EL (cell line): ENCODE measurements at places on chromosomes 2 and 18.

GRCh38 chr2:182077448-182078142 lies 91.9 kb downstream of the PPP1R1C start:
- DNase-seq, result peak; percentile 83

DNA sequence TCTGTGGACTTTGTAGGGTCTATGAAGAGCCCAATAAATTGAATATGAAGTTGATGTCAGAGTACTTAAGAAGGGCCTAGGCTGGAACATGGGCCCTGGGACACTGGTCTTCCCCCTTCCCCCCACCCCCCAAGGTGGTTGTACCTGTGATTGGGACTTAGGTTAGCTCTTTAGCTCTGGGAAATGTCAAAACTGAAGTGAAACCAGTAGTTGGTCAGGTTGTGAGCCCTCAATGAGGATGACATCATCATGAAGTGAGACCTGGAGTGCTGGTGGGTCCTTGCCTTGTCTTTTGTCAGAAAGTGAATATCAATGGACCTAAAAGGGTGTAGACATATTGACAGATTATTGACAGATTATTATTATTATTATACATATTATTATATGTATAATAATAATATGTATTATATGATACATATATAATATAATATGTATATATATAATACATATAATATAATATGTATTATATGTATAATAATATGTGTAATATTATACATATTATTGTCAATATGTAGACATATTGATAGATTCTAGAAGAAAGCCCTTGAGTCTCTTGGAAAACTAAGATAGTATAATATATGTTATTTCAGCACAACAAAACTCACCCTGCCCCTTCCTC lies 5.4 kb downstream of the MARS2 start:
- no peak for DNase-seq

DNA sequence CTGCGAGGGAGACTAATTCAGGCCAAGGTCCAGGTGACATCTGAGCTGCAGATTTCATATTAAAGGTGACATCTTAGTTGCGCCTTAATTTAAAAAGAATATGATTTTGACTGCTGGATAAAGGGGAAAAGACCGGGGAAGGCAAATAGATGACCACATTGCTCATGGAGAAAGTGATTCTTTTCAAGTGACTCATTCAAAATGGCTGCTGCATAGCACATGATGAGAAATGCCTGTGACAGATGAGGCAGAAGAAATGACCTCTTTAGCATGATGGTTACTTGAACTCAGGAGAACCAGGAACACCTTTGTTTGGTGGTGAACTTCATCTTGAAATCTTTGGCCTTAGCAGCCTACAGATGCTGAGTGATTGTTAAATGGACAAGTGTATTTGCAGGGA lies 385.8 kb upstream of the TRIB2 start:
- DNase-seq, result peak; percentile 71

DNA sequence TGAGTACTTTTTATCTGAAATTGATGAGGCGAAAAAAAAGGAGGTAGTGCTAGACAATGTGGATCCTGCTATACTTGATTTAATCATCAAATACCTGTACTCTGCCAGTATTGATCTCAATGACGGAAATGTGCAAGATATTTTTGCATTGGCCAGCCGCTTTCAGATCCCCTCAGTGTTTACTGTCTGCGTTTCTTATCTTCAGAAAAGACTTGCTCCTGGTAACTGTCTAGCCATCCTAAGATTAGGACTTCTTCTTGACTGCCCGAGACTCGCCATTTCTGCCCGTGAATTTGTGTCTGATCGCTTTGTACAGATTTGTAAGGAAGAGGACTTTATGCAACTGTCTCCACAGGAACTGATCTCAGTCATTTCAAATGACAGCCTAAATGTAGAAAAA lies 453 bp downstream of the KLHL41 start:
- DNase-seq, result no peak

DNA sequence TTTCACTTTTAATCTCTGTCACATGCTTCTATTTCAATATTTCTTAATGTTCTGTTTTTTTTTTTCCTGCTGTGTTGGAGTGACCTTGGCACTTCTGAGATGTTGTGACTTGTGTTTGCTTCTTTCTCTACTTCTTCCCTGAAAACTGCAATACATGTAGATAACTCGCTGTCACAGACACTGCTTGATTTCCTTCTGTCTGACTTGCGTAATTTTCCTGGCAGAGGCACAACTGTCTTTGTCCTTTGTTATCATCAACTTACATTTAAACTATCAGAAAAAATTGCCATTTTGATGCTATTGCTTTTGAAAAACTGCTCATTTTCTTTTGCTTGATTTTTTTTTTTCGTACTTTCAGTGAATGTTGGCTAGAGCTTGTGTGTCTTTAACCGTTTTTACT lies 69.0 kb downstream of the BABAM2 start:
- DNase-seq, result peak; percentile 68

DNA sequence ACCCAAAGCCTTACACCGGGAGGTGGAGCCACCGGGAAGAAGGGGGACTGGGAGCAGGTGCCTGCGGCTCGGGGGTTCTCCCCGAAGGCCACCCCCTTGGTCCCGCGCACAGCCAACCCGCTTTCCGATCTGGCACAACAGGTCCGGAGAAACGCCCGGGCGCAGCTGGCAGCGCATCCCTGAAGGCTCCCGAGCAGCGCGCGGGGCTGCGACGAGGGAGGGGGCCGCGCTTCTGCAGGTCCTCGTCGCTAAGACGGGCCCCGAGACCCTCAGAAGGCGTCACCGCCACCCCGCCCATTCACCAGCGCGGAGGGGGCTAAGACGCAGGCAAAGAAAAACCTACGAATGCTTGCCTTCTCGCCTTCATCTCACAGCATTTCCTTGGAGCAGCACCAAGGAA lies 1.8 kb downstream of the CBLN2 start:
- no peak for DNase-seq

DNA sequence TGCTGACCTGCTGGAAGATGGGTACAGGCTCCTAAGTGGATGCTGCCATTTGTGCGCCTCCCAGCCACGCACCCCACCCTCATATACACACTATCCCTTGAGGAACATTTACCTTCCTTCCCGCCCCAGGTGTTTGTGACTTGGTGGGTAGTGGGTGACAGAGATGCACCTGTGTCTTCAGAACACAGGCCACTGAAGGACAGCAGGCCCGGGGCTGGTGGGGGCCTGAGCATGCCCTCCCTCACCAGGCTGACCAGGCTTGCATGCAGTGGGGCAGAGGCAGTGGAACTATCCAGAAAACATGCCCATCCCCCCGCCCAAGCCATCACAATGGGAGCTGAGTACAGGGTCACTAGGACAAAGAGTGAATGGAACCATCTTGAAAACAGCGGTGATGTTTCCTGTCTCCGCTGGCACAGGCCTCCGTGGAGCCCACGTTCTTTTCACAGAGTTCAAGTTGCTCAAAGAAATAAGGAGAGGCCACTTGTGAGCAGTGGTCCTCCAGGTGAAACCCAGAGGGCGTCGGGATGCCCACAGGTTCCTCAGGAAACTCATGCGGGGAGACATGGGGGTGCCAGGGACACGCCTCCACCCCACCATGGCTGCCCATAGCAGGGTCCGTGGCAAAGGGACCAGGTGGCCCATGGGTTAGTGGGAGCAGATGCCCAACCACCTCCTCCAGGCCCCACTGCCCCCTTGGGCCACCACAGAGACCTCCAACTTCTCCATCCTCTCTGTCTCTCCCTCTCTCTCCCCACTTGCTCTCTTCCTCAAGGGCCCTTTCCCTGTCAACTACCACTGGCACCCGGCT lies 90.9 kb downstream of the MALT1 start:
- no peak for DNase-seq

- DNase-seq, result no peak
These were observed 36.0 kb downstream of the GCA start for GRCh38 chr2:162379719-162380580.

DNA sequence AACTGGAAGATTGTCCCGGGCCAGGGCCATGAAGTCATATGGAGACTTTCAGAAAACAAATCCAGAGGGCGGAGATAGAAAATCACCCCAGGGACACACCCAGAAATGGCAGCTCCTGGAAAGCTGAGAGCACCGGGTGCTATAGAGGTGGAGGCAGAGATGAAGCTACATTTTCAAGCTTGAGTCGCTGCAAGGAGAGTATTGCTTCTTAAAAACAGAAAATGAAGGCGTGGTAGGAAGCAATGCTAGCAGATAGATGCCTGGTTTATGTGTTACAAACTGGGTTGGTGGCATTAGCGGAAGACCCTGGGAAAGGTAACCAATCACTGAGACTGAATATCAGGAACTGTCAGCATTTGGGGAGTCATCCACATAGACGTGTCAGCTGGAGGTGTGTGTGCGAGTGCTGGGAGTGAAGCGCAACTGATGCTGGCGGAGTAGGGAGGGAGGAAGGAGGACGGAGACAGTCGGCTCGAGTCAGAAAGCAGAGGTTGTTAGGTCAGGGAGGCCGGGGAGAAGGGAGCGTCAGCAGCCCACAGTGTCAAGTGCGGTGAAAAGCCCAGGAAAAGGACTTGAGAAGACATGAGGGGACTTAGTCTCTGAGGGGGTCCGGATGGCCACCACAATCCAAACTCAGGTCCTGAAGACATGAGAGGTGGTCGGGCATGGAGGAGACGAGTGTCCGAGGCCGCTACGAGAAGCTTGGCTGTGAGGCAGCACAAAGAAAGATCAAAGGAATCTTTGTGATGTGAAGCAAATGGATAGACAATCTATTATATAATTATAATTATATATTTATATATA lies 45.4 kb downstream of the C18orf63 start:
- no peak for DNase-seq

- DNase-seq, result peak; percentile 64
These were observed 516.9 kb upstream of the DSEL start for GRCh38 chr18:68033466-68033865.

- DNase-seq, result no peak
These were observed 96.1 kb upstream of the PIK3C3 start for GRCh38 chr18:41858761-41859555.

- DNase-seq, result no peak
These were observed 213.3 kb upstream of the CTAGE1 start for GRCh38 chr18:22630980-22631379.

DNA sequence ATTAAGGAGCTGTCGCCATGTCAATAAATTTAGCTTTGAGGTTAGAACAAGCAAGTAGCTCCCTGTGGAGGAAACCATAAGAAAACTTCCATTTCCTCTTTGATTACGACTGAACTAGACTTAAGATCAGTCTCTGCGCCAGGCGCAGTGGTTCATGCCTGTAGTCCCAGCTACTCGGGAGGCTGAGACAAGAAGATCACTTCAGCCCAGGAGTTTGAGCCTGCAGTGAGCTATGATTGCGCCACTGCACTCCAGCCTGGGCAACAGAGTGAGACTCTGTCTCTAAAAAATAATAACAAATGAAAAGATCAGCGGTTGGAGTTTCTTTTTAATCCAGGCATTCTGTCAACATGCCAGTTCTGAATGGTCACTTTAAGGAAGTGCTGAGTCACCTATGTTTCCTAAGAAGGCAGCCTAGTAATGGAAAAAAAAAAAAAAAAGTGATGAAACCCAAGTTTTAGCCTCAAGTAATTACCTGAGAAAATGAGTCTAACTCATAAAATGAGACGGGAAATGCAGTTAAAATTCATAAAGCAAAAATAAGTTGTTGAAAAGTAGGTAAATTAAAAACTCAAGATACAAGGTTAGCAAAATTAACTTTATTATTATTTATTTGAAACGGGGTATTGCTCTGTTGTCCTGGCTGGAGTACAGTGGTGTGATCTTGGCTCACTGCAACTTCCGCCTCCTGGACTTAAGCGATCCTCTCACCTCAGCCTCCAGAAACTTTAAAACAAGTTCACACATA lies 10.2 kb downstream of the C18orf32 start:
- peak; percentile 68 for DNase-seq

DNA sequence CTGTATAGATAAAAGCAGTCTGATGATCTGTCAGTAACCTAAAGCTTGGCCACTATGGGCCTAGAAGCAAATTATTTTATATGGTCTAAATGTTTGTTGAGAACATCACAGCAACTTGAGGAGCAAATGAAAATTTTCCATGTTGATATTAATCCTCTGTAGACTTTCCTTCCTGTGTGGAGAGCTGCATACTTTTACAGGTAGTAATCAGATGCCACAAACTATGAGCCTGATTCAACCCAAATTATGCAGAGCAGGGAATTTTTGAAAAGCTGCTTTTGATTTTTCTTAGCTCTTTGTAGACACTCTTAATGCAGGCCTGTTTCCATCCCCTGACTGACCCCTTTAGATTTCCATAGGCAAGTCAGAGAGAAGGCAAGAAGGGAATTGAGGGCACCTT lies 17.3 kb downstream of the PAX3 start:
- DNase-seq, result peak; percentile 29

GRCh38 chr2:230589497-230590015 lies 123.1 kb upstream of the CAB39 start:
- DNase-seq, result no peak

- DNase-seq, result no peak
These were observed 395.3 kb downstream of the NUP35 start for GRCh38 chr2:183519371-183520056.

GRCh38 chr2:141497272-141497671 lies 633.5 kb downstream of the LRP1B start:
- no peak for DNase-seq

DNA sequence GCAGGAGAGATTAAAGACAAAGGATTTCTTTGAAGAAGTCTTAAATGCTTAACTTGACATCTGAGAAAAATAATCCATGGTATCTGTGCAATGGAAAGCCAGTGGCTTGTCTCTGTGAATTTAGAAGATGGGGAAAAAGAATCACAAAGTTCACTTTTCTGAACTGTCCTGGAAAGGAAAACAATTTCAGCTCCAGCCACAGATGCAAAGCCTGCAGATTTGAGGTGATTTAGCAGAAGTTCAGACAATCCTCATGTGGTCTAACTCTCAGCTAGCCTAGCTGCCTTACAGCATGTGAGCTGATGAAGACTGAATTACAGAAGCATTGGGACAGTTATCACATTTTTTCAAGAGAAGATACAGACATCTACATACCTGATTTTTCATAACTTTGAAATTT lies 126.7 kb upstream of the ITGB6 start:
- no peak for DNase-seq

DNA sequence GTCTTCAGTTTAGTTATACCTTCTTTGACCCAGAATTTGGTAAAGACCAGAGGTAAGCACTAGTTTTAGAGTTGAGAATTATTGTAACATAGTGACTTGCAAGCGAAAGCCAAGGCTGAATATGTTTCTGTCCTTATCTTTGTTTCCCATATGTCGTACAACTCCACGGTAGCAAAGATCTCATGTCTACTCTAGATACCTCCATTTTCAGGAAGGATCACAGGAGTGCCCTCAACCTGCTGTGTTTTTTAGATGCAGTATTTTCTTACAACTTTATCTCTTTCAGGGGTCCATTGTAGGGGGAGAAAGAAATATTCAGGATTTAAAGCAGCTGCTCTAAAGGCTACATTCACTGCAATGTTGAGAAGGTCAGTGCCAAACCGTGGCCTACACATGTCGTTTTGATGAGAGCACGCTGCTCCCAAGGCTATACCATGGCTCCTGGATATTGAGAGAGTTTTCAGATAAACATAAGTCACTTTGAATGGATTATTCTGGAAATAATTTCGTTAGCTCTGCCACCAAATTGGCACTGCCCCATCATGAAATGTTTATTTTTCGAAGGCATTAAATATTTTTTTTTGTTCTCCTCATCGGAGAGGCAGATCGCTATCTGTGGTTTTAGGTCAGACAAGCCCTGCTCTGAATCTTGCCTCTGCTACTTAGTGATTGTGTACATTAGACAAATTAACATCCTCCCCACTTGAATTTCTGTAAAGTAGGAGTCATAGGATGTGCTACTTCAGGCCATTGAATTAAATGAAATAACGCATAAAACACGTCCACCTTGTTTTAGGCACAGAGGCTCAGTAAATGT lies 2.1 kb downstream of the RHBDD1 start:
- DNase-seq, result no peak
